ENCODE measurements at places on chromosomes 7 and 10.

GRCh38 chr7:71229699-71230098, 97.8 kb downstream of the GALNT17 start:
- DNase-seq = no peak

DNA sequence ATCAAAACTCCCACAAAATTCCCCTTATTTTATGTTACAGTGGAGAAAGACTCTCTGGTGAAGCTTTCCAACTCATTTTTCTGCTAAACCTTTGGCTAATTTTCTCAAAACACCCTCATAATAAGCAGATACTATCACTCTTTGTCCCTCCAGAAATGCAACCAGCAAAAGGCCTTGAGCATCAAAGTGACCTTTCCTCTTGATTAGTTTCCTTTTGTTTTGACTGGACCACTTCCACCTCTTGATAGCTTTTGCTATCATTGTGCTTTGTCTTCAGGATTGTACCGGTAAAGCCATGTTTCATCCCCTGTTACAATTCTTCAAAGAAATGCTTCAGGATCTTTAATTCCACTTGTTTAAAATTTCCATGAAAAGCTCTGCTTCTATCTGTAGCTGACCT, 115.1 kb upstream of the SLC13A1 start:
- DNase-seq = no peak

GRCh38 chr7:70678621-70679251, 453.2 kb upstream of the GALNT17 start:
- no peak for DNase-seq

DNA sequence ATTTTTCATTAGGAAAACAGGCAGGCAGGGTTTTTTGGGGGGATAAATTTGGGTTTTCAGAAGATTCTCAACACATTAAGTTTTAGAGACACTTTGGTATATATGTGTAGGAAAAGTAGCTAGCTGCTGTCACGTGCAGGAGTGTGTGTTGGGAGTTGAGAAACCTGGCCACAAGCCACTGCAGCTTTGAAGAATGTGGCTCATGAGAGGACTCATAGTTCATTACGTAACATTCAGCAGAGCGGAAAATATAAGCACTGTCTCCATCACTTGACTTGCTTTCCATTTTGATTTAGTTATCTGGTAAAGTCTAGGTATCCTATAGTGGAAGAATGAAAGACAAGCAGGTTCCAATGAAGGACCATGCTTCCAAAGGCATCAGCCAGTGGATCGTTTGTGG, 31.2 kb downstream of the SMNDC1 start:
- DNase-seq = no peak

GRCh38 chr7:75969182-75969581, 25.2 kb downstream of the TMEM120A start:
- no peak for DNase-seq

DNA sequence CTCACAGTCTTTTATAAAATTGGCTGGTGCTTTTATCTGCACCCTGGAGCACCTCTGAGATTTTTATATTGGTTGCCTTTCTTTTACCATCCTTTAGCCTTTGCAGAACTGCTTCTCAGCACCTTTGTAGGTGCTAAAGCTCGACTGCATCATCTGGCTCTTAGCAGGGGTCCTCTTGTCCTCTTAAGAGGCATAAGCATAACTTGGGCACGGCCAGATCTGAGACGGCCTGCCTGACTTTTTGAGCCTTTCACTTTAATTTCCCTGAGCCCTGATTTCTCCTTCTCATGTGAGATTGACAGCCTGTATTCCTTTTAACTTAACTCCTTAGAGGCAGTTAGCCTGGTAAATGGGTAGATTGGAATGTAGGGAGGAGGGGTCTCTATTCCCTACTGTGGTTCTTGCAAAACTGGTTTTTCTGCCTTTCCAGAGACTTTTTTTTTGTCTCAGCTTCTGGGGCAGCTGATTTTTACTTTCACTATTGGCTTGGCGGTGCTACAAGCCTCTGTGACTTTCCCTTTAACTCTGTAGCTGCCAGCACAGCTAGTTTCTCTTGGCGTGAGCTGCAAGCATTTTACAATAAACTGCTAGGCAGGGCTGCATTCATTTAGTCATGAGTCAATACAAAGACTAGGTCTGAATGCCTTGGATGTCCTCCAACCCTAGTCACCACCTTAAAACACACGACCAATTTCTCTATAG, 24.0 kb downstream of the ZPBP start:
- no peak for DNase-seq

GRCh38 chr7:47405921-47406800, 175.8 kb downstream of the TNS3 start:
- peak; percentile 61 for DNase-seq

GRCh38 chr10:68086011-68086410, 10.9 kb upstream of the HERC4 start:
- DNase-seq = no peak

GRCh38 chr10:6201516-6201975, 1.2 kb upstream of the PFKFB3 start:
- peak; percentile 57 for DNase-seq

Measured in liver (tissue), 10 donors.